ENCODE measurements at places on chromosomes 11 and 22. TPM values are rescaled to one million over a fixed set of nuclear protein-coding genes. Genes with fewer than 3 reads are reported as not detected.

- peak; percentile 76 for DNase-seq
Observed at GRCh38 chr11:68812526-68812925, 29.2 kb downstream of the CPT1A start.

Gene ZNF215
- 3.0 TPM for total RNA-seq

GRCh38 chr22:31647523-31648320 is 14.3 kb downstream of the PISD start:
- DNase-seq, result no peak

Gene APOBEC3H
- total RNA-seq, result not detected

Gene INTS4
- total RNA-seq, result 28.3 TPM

GRCh38 chr11:75496305-75496752 is 29.4 kb downstream of the GDPD5 start:
- DNase-seq, result no peak

DNA sequence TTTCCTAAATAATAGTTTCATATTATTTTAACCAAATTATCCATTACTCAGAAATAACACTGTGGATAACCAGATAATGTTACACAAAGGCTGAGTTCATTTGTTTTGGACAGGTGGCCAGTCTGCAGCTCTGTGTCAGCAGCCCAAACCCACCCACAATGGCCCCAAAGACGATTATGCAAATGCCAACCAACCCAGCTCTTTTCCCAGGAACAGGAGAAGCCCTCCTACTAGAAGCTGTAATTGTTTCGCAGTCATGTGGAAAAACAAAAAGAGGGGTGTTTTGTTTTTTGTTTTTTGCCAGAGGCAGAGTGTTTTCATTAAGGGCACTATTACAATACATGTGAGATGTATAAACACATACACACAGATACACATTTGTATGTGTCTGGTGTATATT is 102.1 kb downstream of the FCHSD2 start:
- no peak for DNase-seq

Gene OR5D16
- total RNA-seq, result not detected

Gene PGM2L1
- 8.3 TPM for total RNA-seq

DNA sequence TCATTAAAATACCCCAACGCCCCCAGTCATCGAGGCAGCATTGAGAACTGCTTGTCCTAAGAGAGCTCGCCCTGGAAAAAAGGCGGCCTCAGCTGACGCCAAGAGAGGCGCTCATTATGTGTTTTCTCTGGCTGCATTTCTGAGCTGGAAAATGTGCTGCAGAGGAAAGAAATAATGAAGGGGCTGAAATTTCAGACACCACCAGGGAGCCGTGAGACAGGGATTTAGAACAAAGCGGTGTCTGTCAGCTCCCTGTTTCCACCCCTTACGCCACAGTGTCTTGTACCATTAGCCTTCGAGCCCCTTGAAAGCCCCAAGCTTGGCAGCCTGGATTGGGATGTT is 14.4 kb downstream of the USH1C start:
- DNase-seq, result no peak

Gene IGLL5
- total RNA-seq, result 32.8 TPM

DNA sequence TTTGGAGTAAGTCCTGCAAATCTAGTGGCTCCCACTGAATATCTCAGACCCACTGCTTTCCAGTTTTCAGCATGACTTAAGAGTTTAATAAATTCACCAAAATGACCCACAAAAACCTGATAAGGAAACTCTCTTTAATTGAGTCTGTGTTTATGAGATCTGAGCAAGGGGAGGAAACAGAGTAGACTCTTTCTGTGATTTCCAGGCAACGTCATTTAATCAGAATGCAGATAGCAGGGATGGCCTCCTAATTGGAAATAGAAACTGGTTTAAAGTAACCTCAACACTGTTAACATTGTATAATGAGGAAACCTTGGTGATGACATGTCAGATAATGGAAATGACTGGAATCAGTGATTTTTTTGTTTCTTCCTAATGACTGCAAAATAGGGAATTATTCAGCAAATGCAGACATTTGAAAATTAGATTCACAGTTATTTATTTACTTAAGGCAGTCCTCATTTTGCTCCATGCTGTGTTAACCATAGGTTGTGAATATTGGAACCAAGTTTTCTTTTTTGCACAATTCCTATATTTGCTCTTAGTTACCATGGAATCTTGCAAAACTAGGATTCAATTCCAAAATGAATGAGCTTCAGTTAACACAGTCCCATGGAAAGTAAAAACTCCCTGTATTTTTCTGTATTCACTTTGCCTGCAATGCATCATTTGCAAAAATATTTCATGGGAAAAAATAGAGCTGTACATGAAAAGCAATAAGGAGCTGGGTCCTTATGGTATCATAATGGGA is 1324.5 kb downstream of the LRRC4C start:
- DNase-seq, result no peak

- DNase-seq, result no peak
Observed at GRCh38 chr11:16678466-16679116, 59.9 kb upstream of the C11orf58 start.

DNA sequence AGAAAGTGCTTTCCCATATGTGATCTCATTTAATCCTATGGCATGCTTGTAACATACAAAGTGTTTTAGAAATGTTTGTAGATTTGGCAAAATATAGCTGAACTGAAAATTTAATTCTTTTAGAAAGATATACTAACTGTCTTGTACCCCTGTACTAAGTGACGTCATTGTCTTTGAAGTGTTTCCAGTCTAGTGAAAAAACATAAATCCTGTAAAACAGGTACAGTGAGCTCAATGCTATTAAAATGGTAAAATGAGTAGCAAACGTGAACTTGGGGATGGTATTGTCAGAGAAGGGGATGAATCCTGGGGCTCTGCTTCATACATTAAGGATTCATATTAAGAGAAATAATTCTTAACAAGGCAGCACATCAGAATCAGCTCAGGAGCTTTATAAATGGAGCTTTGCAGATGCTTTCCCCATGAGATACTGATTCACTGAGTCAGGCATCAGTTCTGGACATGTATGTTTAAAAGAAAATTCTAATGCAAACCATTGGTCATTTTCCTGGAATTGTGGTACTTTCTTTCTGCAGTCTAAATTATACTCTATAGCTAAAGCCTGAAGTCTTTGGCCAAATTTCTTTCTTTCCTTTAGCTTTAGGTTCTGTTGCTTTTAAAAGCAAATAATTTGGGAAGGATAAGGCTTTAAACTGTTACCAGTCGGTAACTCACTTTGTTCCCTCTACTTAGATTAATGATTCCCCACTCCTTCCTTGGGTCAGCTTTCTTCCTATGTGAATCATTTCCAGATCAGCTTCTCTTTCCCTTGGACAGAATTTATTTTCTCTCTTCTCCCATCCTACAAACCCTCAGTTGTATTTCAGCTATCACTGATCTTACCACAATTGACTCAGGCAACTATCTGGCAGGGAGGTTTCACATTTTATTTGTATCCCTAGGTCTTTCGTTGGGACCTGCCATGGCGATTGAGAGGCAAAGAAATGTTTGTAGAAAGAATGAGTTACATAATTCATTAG is 57.5 kb upstream of the DDI1 start:
- DNase-seq, result no peak

Gene HMGXB4
- 18.1 TPM for total RNA-seq

Gene OR52K1
- not detected for total RNA-seq

Gene KRTAP5-1
- total RNA-seq, result not detected
